ENCODE measurements at places on chromosomes 7 and 10.

GRCh38 chr10:125820701-125821100 lies 2.4 kb downstream of the UROS start:
- DNase-seq = no peak

DNA sequence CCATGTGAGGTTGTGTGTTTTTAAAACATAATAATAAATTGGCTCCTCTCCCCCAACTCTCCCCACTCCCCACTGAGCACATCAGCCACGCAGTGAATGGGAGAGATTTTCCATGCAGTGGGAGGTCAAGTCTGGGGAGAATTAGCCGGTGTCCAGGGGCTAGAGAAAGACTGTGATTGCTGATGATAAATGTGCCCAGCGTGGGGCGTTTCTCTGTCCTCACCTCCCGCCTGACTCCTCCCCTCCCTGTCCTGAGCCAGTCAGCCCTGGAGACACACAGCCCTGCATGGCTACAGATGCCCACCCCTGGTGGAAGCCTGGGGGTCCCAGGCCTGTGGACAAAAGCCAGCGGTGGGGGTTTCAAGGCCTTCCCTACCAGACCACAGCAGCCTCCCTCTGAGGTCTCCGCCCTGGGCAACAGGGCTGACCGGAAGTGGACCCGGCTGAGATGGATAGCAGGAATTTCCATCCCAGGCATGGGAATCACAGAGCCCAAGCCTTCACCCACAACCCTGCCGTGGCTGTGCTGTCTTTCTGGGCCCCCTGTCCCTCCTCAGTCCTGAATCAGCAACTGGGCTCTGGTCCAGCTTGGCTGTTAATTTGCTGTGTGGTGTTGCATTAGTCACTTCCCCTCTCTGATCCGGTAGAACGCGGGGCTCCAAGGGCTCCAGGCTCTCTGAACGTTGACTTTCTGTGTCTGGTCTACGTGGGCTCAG lies 46.8 kb upstream of the SLC29A3 start:
- DNase-seq = peak; percentile 45

DNA sequence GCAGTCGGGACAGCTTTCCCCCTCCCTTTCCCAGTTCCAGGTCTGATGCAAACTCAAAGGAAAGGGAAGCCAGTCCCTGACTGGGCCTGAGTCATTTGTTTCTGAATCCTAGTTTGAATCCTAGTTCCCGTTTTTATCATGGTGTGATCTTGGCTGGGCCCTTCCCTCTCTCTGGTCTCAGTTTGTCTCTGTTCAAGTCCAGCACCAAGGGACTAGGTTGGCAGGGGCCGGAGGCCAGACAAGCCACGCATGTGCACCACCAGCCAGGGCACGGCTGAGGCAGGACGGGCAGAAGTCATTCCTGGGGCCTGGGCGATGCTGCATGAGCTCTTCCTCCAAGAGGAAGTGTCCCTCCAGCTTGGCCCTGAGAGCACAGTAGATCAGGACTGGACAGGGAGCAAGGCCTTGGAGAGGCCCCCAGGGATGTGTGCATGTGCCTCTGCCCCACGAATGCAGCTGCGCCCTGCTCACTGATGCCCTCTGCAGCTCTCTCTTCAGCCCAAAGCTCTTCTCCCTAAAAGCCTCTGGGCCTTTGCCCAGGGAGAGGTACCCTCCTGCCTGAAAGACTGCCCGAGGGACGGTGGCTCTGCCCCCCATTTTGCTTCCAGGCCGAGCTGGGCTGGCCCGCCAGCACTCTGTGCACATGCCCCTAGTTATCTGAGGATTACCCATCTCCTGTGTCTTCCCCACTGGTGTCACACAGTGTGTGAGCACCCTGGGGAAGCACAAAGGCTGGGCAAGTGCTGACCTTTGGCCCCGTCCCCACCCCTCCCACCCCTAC lies 86.7 kb downstream of the ZMIZ1 start:
- DNase-seq = no peak

DNA sequence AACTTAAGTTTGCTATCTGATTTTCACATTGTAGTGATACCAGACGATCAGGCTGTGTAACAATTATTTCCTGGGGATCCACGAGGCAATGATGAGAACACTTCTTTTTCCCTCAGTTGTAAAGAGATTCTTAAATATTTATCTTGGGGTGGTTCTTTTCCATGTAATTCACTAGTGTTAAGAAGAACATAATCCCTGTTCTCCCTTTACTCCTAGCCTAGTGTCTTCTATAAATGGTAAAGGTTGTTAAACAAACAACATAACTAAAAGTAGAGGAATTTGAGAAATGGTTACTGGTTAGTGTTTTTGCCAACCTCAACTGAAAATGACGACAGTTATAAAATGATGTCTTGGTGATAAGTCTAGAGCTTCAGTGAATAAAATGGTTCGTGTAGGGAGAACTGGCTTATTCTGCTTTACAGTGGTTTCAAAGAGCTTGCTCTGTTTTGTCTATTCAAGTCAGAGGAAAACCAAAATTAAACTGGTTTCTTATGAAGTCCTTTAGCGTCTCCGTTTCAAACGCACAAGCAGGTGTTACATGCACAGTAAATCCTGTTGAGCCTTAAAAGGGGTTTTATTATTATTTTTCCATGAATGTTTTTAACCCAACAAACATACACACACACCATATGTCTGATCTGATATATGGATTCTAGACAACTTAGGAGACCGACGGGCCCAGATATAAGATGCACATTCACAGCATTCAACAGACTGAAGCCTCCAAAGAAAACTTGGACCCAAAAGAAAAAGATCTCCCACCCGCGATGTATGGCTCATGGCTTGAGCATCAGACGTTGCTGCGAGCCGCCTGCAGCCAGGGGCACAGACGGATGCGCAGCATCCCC lies 1.1 kb downstream of the TBX20 start:
- peak; percentile 45 for DNase-seq

- DNase-seq = no peak
Observed at GRCh38 chr10:95034401-95034800, 34.9 kb downstream of the CYP2C8 start.

DNA sequence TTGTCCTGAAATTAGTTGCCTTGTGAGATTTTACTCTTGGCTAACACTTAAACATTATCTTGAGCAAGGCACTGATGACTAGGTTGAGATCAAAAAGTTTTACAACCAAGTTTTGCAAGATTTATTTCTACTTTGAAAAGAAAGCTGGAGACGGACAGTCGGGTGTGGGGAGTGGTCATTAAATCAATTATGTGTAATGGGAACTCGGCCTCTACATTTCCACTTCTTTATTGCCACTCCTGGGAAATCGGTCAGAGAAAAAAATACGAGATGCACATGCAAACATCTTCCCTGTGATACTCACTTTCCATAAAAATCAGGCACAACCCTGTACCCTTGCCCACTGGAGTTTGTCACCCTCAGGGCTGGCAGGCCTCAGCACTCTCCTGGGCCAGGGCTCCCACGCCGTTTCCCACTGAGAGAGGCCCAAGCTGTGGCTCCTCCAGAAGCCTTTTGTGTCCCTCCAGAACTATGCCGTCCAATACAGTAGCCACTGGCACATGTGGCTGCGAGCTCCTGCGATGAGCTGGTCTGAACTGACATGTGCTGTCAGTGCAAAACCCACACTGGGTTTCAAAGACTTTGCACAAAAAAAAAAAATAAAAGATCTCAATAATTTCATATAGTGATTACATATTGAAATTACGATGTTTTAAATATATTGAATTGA lies 7.5 kb upstream of the GPNMB start:
- no peak for DNase-seq

- no peak for DNase-seq
Observed at GRCh38 chr7:14800664-14801063, 101.9 kb downstream of the DGKB start.

DNA sequence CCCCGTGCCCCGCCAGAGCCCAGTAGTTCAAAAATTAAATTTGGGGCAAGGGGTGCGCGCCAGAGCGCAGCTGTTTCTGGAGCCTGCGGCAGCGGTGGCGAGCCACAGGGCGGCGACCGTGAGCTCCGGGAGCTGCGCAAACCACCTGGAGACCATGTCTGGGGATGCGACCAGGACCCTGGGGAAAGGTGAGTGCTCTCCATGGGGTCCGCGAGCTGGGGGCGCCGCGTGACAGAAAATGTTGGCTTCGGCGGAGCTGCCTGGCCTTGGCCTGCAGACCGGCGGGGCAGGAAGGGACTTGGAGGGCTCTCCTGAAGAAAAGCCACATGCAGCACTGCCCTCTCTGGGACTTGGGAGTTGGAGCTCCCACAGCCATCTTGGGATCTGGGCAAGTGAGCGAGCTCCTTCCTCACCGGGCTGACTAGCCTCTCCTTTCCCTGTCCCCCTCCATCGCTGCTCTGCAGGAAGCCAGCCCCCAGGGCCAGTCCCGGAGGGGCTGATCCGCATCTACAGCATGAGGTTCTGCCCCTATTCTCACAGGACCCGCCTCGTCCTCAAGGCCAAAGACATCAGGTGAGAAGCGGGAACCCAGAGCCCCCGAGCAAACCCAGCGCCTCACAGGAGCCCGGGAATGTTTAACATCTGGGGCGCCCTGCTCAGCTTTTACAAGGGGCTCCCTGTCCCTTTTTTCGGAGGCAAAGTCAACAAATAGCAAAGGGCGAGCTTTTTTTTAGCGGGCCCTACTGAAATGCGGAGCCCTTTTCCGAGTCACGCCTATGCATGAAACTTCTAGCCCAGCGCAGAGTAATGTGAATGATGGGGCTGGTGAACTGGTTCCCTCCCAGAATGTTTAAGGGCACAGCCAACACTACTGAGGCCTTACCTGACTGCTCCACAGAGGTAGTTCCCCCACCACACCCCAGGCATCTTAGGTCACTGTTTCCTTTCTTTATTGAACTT lies 6.1 kb downstream of the GSTO2 start:
- peak; percentile 34 for DNase-seq

DNA sequence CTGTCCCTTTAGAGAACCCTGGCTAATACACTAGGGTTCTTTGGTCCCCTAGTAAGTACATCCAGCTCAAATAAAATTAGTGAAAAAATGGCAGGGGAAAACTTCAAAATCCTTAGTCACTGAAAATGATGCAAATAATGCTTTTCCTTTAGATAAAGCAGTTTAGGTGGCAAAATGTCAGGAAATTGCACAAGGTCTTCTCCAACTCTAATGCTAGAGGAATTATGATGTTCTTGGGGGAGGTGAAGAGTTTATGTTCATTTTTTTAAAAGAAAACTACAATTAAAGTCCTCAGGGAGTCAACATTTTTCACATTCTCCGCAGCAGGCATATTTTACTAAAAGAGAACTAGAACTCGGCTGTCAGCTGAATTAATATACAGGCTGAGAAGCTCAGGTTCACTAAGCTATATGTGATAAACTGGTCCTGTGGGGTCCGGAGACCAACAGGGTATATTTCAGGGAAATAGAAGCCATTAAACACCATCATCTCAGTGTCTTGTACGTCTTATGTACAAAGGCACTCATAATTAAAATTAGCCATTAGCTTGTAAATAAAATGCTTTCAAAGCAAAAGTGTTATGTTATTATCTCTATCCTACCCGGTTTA lies 1164.7 kb upstream of the AUTS2 start:
- no peak for DNase-seq

DNA sequence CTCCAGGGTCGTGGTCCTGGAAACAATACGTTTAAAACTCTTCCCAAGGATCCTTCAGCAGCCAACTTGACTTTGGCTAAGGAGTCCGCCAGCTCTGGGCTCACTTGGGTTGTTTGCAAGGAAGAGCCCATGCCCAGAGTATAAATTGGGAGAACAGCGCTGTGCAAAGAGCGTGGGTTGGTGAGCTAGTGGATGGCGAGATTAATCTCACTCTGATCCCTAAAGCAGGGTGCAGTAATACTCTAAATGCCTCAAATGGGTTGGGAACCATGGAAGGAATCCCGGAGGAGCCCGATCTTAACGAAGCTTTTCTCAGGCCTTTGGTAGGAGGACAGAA lies 495 bp upstream of the SDHAF3 start:
- DNase-seq = no peak

Data from fibroblast of villous mesenchyme (primary cell).